ENCODE measurements at places on chromosomes 16 and 17. TPM values are rescaled to one million over a fixed set of nuclear protein-coding genes. Genes with fewer than 3 reads are reported as not detected.

GRCh38 chr16:27977966-27978365 is 85.5 kb downstream of the GSG1L start:
- no peak for DNase-seq

DNA sequence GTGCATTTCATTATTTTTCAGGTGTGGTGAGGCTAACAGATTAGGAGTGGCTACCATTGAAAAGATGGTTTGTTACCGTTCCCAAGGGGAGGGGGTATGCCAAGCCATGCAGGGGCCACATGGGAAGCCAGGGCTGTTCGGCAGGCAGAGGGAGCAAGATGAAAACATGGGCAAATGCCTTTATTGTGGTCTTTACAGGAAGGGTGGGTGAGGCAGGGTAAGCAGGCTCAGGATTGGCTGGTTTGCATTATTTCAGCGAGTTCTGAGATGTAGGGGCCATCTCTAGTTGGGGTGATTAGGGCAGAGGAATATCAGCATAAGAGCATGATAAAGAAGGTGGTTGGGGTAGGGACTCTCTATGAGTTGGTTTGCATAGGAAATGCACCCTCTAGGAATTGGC is 117.6 kb downstream of the CCT6B start:
- no peak for DNase-seq

- no peak for DNase-seq
Measured at GRCh38 chr17:77667478-77667877, 291.0 kb upstream of the TNRC6C start.

DNA sequence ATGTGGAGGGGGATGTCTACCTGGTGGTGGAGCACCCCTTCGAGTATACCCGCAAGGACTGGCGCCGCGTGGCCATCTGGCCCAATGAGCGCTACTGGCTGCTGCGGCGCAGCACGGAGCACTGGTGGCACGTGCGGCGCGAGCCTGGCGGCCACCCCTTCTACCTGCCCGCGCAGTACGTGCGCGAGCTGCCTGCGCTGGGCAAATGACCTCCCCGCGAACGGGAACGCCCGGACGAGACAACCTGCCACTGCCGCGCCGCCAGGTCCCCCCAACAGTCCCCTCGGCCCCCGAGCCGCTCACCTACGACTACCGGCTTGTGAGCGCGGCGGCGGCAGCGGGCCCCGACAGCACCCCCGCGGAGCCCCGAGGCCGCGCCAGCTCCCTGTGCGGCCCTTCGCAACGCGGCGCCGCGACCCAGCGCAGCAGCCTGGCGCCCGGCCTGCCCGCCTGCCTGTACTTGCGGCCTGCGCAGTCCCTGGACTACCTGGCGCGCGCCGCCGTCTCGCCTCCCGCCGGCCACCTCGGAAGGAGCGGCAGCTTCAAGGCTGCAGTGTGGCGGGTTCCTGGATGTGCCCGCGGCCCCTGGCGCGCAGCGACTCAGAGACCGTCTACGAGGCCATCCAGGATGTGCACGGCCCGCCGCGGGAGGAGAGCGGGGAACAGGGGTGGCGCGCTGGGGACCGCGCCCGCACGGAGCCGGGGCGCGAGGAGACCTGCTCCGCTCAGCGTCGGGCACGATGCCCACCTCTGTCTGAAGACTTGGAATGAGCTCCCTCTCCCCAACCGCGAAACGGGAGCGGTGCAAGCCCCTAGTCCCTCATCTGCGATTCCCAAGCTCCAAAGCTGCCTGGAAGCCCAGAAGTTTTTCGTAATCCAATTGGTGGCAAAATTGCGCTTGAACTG is 48.7 kb upstream of the AMZ2 start:
- peak; percentile 37 for DNase-seq

DNA sequence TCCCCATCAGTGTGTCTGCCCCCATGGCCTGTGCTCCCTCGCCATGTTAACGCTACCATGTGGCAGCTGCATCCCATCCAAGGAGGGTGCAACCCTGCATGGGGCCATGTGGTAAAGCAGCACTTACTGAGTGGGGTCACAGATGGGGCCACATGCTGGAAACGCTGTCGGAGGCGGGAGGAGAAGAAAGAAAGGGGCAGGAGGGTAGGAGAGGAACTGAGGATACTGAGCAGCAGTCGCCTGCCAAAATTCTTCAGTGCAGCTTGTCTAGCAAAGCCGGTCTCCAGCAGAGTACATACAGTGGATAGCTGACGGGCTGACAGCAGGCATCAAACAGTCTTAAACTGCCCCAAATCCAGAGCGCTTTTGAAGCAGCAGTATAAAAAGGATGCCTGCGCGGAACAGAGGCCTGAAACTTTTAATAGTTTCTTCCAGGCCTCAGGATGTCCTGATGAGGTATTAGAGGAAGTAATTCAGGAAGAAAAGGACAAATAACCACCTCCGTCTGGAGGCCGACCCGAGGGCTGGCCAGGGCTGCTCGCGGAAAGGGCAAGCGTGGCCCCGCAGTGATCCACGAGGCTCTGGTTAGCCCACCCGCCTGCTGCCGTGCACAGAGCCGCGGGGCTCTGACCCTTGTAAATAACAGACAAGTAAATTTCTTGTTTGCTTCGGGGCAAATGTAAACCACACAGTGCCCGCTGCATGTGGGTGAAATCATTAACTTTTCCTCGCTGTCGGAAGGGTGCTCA is 149.0 kb downstream of the CCDC182 start:
- DNase-seq: no peak

DNA sequence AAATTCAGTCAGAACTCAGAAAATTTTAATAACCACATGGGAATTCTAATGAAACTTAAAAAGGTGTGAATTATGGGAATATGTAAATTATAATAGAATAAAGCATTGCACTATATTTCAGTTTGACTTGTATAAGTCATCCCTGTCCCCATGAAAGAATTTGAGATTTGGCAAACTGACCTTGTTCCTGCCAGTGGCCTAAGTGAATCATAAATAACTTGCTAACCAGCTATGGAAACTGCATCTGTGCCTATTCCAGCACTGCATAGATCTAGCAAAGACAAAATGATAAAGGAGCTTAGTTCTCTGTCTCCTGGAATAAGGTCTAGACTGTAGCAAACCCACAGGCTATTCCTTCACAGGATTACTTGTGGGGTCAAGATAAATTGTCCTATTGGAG is 106.8 kb upstream of the NOG start:
- no peak for DNase-seq

DNA sequence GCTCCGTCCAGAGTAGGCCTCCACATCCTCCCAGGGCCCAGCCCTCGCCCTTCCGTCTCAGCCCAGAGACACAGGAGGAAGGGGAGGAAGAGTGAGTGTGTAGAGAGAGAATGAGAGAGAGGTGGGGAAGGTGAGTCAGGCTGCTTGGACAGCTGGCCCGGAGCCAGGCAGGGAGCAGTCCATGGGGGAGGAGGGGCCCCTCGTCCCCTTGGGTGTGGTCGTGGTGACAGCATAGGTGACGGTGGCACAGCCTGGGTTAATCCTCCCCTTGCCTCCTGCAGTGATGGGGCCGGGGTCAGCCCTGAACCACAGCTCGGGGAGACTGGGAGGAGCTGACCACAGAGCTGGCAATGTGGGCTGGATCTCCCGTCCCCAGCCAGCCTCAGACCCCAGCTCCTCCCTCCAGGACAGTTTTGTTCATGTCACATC is 36.5 kb downstream of the FA2H start:
- no peak for DNase-seq

GRCh38 chr17:80191865-80192661 is 22.2 kb downstream of the CARD14 start:
- peak; percentile 20 for DNase-seq

DNA sequence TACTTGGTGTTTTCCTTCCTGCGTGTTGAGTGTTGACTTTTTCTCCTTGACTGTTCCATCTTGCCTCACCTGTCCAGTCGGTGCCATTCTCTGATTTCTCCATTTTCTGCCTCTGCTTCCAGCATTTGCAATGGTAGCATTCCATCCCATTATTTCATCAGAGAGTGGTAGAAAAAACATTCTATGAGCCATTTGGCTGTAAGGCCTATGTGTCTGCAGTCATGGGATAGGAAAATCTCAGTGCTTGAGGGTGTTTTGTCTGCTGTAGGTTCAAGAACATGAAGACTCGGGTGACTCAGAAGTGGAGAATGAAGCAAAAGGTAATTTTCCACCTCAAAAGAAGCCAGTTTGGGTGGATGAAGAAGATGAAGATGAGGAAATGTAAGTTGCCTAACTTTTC is 2.7 kb downstream of the UTP18 start:
- DNase-seq: peak; percentile 42

The NOS2 gene
- polyA plus RNA-seq: not detected
